NCI-H524 (cell line): ENCODE measurements at places on chromosomes 5 and 9.

DNA sequence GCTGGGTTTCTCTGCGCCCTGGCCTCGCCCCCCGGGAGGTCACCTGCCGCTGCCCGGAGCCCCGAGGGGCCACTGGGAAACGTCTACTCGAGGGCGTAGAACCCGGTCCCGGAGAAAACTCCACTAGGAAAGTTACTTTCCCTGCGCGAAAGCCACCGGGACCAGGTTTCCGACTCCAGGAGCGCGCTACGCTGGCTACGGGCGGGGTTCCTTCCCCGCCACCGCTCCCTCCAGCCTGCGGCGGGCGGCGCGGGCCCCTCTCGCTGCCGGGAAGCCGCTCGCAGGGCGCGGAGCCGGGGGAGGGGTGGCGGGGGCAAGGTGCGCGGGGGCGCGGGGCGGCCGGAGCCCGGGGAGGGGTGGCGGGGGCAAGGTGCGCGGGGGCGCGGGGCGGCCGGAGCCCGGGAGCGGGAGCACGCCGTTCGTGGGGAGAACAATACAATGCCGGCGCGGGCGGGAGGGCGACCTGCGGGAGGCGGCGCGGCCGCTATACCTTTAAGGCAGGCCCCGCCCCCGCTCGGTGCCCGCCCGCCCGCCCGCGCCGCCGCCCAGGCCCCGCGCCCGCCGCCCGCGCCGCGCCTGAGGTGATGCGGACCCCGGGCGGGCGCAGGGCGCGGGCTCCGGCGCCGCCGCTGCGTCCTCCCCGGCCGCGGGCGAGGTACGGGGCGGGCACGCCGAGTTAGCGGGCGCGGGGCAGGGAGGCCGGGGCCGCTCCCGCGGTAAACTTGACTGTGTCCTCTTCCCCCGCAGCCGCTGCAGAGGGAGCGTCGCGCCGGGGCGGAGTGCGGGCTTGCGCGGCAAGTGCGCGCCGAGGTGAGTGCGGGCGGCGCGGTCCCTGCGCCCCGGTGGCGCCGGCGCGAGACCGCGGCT, 278.1 kb downstream of the AOPEP start:
- no peak for DNase-seq

DNA sequence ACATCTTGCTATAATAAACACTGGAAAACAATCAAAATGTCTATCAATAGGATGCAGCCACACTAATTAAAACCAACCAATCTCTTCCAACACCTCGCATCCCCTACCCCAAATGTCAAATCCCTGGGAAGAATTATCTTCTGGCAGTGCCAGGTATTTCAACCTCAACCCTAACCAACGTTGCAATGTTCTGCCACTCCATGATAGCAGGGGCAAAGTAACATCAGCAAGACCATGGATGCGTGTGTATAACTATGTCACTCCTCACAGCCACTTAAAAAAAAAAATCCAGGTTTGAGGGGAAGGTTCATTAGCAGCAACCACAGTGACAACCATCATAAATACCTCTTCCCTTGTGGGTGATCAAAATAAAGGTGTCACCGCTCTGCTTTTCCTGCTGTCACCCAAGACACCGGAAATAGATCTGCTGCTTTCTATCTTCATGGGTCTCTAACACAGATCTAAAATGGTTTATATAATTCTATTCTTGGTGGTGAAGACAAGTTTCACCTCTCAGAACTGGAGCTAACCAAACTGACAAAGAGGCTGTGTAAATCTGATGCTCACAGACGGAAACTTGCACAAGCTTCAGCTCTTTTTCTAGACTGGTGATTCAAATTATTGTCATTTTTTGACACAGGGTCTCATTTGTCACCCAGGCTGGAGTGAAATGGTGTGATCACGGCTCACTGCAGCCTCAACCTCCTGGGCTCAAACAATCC, 9.9 kb downstream of the HSPA9 start:
- no peak for DNase-seq

GRCh38 chr9:75130621-75131230, 42.4 kb downstream of the OSTF1 start:
- no peak for DNase-seq

GRCh38 chr5:106877881-106878280, 792.9 kb downstream of the EFNA5 start:
- DNase-seq = no peak

DNA sequence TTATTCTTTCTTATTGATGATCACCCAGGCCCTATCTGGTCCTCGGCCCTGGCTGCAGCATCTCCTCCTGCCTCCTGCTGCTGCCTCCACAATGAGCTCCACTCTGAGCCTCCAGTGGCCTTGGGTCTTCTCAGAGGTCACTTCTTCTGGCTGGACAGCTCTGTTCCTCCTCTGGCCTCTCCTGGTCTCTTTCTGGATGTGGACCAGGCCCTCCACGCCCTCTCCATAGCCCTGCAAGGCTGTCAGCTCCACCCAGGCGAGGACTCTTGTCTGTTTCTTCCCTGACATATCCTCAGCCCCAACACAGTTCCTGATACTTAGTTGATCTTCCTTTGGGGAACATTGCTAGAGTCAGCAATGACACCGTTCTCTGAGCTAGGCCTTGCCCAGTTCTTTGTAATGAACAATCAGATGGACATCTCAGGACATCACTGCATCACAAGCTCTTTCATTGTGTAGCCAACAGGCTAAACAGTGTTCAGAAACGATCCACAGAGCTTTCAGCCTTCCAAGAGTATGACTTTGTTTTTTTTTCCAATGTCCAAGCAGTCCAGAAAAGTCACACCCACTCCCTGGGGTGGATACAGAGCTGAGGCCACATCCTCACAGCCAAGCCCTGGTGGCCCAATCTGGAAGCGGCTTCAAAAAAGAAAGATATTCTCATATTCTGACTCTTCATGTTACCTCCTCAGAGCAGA, 62.5 kb upstream of the DNAH5 start:
- no peak for DNase-seq

DNA sequence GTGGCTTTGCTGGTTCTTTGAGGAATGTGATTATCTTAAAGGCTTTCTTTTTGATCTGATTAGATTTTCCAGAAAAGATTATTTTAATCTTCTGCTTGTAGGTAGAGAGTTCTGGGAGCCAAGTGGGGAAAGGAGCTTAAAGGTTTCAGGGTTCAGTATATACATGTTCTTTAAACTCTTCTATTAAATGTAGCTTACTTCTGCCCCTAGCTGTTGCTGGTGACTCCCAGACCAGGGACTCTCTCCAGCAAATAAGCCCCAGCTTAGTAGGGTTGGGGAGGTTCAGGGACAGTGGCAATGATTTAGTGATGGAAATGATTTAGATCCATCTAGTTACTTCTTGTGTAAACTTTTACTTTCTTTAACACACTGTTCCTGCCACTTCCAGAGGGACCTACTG, 72.2 kb downstream of the SLC12A2 start:
- no peak for DNase-seq

DNA sequence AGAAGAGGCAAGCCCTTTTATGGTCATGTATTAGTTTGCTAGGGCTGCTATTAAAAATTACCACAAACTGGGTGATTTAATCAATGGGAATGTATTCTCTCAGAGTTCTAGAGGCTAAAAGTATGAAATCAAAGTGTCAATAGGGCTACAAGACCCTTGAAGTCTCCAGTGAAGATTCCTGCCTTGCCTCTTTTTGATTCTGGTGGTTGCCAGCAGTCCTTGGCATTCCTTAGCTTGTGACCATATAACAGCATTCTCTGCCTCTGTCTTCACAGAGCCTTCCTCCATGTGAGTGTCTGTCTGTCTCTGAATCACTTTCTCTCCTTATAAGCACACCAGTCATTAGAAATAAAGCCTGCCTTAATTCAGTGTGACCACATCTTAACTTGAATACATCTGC, 282.7 kb downstream of the KCNN2 start:
- DNase-seq = no peak

DNA sequence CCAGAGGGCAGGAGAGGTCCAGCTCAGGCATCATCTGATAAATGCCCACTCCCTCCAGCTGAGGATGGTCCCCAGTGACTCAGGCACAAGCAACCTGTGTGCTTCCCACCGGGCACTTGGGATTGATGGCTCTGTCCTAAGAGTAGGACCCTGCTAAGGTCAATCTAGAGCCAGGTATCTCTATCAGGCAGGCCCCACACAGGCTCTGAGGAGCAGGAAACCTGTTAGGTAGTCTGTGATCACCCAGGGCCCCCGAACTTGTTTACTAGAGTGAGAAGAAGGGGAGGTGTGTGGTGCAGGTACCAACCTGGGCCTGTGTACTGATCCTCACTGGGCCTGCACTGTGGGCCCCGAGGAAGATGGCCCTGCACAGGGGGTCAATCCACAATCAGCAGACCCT, 119.6 kb upstream of the FSTL4 start:
- DNase-seq = no peak

- no peak for DNase-seq
Measured at GRCh38 chr9:108512426-108513173, 343.2 kb downstream of the ACTL7B start.

- DNase-seq = no peak
Measured at GRCh38 chr9:36138901-36139300, 2.4 kb downstream of the GLIPR2 start.

DNA sequence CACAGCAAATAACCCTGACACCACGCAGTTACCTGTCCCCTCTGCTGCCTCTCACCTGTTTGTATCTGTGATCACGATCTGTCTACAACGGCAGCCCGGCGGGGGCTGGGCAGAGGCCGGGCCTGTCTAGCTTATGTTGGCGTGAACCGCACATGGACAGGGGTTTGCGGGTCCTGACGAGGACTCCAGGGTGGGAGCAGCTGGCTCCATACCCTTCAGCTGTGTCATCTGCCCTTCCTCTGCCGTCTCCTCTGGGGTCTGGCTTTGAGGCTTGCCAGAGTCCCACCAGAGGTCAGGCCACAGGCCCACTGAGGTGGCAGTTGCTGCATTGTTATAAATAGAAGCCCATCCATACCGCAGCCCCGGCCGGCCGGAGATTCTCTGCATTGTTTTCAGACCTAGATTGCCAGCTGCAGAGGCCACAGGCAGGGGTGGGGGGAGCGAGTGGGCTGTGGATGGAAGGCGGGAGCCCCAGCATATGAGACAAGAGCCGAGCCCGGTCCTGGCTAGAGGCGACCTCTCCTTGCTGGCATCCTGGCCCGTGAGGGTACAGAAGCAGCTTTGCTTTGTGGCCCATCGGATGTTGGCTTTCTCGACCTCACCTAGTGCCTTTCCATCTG, 37.8 kb downstream of the FAM78A start:
- no peak for DNase-seq

- no peak for DNase-seq
Measured at GRCh38 chr9:113403646-113404045, 2.6 kb upstream of the ALAD start.

GRCh38 chr5:154866841-154867240, 8.4 kb downstream of the CNOT8 start:
- DNase-seq = no peak

DNA sequence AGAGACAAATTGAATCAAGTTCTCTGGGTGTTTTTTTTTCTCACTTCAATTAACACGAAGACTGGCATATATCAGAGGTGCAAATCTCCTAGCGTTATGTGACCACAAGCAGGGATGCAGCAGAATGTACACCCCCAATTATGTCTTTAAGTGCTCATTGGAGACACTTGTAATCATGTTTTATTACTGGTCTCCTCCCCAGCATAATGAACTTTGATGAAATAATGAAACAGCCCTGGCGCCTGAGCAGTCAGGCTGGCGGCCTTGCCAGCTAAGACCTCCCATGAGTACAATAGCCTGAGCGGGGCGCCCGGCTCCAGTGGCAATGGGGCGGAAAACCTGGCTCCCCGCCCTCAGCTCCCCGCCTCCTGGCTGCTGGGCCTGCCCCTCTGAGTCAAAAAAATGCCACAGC, 209.4 kb upstream of the MSX2 start:
- no peak for DNase-seq

DNA sequence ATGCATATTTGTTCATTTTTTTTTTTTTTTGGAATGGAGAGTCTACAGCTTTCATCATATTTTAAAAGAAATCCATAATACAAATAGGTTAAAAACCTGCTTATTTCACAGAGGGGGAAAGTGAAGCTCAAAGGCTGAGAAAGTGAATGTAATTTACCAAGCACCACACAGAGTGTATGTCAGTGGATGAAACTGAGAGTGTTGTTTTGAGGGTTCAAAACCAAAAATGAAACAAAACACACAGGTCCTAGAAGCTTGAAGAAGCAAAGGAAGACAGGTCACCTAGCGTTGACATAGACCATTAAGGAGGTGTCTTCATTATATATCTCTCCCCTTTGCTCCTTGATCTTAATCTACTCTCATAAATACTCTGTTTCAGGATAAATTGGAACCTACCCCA, 7.5 kb downstream of the NMUR2 start:
- DNase-seq = no peak

DNA sequence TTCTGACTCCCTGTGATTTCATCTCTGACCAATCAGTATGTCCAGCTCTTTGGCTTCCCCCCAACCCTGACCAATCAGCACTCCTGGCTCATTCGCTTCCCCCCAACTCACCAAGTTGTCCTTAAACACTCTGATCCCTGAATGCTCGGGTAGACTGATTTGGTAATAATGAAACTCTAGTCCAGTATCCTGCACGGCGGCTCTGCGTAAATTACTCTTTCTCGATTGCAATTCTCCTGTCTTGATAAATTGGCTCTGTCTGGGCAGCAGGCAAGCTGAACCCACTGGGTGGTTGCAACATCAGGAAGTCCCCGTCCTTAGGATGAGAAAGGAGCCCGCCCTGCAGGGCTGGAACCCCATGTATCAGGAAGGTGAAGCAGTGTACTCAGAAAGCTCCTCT, 10.4 kb downstream of the FCN2 start:
- no peak for DNase-seq

DNA sequence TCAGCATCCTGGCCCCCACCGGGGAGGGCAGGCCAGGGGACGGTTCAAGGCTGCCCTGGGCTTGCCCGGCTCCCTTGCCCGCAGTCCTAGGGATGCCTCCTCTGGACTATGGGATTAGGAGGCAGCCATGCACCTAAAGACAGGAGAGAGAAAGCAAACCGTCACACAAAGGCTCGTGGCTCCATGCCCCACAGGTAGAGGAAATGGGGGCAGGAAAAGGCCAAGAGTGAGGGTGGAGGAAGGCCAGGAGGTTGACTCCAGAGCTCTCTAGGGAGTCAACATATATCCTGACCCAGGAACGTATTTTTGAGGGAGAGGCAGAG, 9.7 kb downstream of the MGAT1 start:
- no peak for DNase-seq

GRCh38 chr9:108057421-108058134, 568.0 kb upstream of the KLF4 start:
- no peak for DNase-seq

DNA sequence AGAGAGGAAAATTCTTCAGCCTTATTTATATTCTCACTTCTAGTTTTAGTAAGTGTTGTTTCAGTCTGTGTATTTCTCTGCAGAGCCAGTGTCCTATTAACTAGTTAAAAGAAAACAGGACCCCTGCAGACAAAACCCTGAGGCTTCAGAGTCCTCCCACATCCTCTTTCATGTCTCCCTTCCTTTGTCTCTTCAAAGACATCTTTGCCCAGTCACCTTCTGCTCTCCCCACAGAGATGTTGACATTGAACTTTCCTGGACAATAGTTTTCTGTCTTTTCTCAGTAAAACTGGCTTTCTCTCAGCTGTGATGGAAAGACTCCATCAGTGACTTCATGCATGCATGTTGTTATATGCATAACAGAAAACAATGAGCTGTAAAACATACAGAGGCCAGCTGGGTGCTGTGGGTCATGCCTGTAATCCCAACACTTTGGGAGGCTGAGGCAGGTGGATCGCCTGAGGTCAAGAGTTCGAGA, 20.2 kb downstream of the GRAMD2B start:
- no peak for DNase-seq

- DNase-seq = peak; percentile 69
Measured at GRCh38 chr5:23763170-23763569, 255.8 kb downstream of the PRDM9 start.
